ENCODE measurements at places on chromosomes 7 and 10.

DNA sequence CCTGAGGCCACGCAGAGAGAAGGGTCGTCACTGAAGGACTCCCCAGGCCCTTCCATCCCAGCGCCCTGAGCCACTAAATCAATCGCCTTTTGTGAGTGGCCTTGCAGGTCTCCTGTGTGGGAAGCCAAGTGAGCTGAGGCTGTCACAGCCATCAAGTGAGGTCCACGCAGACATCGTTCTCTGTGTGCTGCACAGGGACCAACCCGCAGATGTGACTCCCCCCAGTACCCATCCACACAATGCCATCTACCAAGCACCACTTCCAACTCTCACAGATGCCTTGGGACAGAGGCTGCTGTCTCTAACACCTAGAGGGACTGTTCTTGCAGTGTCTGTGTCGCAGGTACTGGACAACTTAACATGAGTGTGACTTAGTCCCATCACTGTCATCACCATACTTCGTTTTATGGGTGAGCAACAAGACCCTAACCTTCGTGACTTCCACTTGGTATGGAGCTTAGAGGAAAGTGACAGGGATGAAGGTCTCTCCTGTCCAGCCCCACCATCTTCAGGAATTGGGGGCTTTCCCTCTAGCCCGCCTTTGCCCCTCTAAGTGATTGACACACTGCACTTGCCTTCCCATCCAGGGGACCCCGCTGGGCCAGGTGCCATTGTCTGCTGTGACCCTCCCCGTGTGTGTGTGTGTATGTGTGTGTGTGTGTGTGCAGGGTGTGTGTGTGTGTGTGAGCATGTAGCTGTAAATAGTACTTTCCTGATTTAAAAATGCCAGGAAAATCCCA is 51.4 kb upstream of the TMEM72 start:
- DNase-seq = no peak

DNA sequence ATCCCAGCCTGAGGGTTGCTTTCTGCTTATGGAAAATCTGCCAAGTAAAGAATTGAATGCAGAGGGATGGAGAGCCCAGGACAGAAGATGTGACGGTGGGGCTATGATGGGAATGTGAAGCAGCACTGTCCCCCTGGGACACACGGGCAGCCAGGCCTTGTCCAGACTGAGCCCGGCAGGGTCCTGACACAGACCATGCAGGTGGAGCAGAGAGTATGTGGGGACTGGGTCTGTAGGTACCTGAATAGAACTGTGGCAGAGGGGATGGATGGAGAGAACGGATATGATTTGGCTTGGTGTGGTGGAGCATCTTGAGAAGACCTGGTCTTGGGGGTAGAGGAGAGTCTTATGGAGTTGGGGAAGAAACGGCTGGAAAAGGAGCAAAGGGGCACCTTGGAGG is 732 bp upstream of the LRRC18 start:
- no peak for DNase-seq

- DNase-seq = peak; percentile 91
These were observed 39.5 kb downstream of the PRKAG2 start for GRCh38 chr7:151837285-151838042.

- no peak for DNase-seq
These were observed 9.6 kb downstream of the GPRIN2 start for GRCh38 chr10:46546591-46547540.

GRCh38 chr7:116028787-116029186 is 1.8 kb downstream of the TFEC start:
- no peak for DNase-seq

GRCh38 chr10:87054373-87055295 is 34.5 kb downstream of the FAM25A start:
- peak; percentile 92 for DNase-seq

GRCh38 chr7:7496311-7496710 is 39.4 kb downstream of the COL28A1 start:
- DNase-seq = no peak

- DNase-seq = no peak
These were observed 7.4 kb upstream of the APBB1IP start for GRCh38 chr10:26430641-26431163.

DNA sequence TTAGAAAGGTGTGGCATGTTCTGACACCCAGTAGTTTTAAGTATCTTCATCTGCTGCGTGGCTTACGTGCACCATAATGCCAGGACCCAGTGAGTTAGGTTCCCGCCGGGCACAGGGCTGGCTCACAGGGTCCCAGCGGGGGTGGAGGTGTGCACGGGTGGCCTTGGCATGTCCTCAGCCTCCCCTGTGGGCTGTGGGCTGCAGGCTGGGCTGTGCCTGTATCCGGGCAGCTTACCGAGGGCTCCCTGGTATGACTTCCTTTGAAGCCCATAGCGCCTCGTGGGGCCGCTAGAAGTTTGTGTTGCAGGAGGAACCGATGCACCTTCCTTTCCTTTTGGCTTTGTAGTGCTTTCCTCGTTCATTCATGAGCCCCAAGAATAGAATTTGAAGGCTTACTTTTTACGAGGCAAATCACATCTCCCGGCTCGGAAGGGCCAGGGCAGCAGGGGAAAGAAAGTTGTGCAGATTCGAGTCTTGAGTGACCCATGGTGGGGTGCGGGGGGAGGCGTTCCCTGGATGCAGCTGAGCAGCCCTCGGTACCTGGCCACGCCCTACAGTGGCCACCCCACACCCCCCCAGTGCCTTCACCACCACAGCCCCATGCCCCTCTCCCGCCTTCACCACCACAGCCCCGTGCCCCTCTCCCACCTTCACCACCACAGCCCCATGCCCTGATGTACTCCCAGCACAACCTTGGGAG is 113.2 kb downstream of the WDR37 start:
- DNase-seq = no peak

- no peak for DNase-seq
These were observed 75.6 kb downstream of the CFAP46 start for GRCh38 chr10:132866601-132867381.

GRCh38 chr7:99121496-99122021 is 22.3 kb downstream of the SMURF1 start:
- DNase-seq = no peak

- DNase-seq = no peak
These were observed 31.2 kb upstream of the BMPER start for GRCh38 chr7:33873981-33874750.

- DNase-seq = peak; percentile 42
These were observed 59.4 kb downstream of the ST7 start for GRCh38 chr7:117012696-117013095.

DNA sequence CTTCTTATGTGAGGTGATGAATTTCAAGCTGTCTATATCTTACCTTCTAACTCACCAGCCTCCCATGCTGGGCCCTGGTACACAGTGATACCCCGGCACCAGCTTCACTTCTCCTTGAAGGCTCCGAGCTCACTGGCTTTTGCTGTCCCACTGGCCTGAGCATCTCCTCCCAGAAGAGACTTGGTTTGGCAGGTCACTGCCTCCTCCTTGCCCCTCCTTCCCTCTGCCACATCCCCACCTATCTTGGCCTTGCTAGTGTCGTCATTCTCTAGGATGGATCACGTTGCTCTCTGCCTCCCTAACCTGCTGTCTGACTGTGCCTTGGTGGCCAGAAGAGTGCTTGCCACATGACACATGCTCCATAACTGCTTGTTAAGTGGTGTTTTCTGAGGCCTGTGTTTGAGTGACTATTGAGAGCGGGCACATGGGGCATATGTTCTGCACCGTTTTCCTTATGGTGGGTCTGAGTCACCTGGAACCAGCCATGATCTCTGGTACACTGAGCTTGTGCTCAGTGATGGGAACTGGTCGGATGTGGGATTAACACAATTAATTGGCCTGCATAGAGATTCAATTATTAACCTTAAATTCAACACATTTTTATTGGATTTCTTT is 86.5 kb downstream of the TMEM178B start:
- DNase-seq = no peak

- no peak for DNase-seq
These were observed 3.1 kb downstream of the ANKRD22 start for GRCh38 chr10:88848499-88848898.

DNA sequence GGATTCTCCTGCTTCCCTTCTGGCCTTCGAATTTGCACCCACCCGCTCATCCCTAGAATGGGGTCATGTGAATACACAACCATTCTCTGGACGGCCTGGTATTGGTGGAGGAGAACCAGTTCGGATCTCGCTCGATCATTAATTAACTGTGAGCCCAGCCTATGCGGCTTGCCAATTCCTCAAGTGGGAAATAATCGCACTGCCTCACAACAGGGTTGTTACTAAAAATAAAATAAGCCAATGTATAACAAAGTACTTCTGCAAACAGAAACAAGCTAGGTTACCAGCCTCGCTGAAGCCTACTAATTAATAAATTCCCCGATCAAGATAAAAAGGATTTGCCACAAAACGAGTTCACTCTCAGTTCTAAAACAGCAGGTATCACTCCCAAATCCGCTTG is 16.2 kb downstream of the CTBP2 start:
- DNase-seq = no peak

DNA sequence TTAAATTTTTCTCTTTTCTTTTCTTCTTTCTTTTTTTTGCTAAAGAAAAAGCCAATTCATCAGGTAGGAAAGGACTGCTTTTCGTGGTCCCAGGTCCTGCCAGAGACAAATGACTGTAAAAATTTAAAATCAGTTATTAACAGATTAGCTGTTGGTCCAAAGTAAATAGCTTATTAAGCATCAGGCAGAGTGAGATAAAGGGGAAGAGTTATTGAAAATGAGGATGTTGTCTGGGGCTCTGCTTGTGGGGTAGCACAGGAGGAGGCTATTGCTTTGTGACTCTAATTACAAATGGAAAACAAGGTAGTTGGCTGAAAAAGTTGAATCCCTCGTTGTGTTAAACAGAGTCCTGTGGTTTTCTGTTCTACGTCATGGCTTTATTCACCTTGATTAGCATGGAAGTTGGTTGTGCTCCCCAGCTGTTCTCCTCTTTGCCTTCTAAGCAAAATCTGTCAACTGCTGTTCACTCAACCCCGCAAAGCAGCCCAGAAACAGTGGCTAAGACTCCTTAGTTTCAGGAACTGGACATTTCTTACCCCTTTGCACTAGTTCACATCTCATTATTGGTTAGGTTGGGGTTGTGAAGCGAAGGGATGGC is 128.9 kb downstream of the SNX10 start:
- DNase-seq = peak; percentile 63

DNA sequence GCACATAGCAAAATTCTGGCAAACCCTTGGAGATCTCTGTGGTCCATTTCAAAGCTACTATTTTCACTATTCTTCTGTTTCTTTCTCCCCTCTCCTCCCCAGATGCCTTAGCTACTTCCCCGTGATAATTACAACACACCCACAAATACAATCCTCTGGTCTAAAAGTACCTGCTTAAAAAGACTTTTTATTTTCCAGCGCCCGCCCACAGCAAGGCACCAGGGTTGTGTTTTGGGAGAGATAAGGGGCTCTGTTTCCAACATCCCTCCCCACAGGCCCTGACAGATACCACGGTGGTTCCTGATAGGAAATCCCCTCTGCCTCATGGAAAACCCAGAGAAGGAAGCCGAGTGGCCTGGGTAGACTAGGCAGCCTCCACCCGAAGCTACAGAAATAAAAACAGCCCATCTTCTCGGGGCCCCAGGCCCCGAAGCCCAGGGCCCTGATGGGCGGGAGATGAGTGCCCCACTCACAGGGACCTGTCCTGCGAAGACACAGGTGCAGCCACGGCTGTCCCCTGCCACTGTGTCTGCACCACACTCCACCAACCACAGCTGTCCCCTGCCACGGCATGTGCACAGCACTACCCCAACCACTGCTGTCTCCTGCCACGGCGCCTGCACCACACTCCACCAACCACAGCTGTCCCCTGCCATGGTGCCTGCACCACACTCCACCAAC is 19.7 kb downstream of the CALML5 start:
- DNase-seq = no peak

- peak; percentile 72 for DNase-seq
These were observed 2.8 kb downstream of the CALHM3 start for GRCh38 chr10:103476046-103476768.
